NCI-H774 (cell line): ENCODE measurements at places on chromosomes 11 and 22.

DNA sequence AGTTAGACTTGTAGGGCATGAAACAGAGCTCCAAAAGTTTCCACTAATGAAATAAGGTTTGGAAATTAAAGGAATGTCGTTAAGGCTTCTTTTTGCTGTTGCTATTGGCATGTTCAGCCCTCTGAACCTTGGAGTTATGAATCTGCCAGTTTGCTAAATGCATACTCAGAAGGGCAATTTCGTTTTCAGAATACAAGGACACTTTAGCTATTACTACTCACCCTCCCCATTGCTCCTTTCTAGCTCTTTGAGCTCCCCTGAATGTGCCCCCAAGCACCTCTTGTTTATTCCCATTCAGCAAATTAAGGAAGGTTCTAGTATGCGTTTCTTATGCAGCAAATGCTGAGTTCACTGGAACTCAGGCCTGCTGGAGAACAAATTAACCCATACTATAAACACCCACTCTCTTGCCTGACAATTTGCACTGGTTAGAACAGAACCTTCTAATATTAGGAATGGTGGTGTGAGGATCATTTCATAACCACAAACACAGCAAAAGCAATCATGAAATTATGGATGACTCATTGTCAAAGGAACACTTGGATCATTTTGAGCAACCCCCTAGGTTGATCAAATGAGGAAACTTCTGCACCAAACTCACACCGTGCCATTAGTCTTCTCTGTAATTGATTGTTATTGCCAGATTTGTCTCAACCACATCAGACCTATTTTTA lies 26.2 kb upstream of the LIN7C start:
- DNase-seq, result no peak

DNA sequence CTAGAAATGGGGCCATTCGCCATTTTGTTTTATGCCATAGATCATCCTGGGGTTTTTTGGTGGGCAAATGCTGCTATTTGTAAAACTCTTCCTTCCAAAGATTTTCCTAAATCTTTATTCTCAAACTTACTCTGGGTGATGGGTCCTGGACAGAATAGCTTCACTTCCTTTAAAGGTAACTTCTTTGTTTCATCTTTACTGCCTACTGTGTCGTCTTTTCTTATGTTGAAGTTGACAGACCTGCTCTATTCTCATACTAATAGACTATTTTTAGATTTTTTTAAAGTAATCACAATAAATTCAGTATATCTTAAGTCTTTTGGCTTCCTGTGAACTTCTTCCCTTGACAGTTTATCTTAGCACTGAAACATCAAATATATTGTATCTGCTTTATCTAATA lies 98.6 kb downstream of the YAP1 start:
- no peak for DNase-seq

- no peak for DNase-seq
These were observed 45.2 kb upstream of the SLC5A12 start for GRCh38 chr11:26767060-26767459.

DNA sequence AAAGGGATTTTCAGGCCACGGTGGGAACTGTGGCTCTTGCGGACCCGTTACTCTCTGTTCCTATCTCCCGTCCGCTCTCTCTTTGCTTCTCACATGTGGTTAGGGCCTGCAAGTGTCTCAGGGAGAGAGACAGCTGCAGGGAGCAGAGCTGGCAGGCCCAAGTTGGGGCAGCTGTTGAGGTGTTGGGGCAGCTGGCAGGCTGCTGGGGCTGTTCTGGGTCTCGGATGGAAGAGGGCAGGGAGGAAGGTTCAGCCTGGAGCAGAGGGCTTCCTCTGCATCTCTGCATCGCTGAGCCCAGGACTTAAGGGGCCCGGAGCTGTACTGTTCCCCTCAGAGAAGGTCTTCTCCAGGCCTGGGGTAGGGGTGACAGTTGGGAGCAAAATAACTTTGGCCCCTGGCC lies 2.6 kb upstream of the CNIH2 start:
- no peak for DNase-seq

- no peak for DNase-seq
These were observed 10.0 kb upstream of the RAB1B start for GRCh38 chr11:66258473-66258893.
